ENCODE measurements at places on chromosomes 3 and 15. TPM values are rescaled to one million over a fixed set of nuclear protein-coding genes. Genes with fewer than 3 reads are reported as not detected.

- no peak overlapping the region for H3K4me3 ChIP-seq
- H3K36me3 ChIP-seq, result no peaks in the 10 kb centered on the region
These were observed 164.1 kb upstream of the SLCO3A1 start for GRCh38 chr15:91689377-91689776.

DNA sequence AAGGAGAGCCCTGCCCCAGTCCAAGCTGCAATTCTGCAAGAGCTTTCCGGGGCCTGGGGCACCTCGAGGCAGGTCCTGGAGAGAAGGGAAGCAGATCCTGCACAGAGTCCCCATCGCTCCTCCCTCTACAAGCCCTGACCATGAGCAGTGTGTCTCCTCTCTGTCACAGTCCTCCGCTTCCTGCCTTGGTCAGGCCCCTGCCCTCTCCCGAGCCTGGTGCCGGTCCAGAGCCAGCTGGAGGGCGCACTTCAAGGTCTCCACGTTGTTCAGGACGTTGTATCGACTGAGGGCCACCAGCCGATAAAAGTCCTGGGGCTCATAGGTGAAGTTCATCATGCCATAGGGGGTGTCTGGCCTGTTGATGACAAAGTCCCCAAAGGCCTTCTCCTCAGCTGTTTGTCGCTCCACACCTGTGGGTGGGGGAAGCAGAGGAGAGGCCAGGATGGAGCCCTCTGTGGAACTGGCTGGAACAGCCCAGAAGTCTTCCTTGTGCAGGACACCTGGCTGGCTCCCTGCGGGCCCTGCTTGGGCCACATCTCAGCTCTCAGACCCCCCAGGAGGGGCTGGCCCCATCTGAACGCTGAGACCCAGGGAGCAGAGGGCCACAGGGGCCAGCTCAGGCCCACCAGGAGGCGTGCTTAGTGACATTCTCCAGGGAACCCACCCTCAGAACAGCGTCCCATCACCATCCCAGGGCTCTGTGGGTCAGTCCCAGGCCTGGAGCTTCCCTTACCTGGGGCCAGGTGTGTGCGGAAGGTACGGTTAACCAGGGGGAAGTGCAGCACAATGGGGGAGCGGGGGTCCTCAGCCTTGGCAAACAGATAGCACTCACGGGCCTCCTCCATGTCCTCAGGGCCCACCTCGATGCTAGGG, 14.4 kb downstream of the PLA2G4F start:
- peaks cover 25% of the 10 kb centered on the region for H3K27me3 ChIP-seq
- DNase-seq, result peak; percentile 69

DNA sequence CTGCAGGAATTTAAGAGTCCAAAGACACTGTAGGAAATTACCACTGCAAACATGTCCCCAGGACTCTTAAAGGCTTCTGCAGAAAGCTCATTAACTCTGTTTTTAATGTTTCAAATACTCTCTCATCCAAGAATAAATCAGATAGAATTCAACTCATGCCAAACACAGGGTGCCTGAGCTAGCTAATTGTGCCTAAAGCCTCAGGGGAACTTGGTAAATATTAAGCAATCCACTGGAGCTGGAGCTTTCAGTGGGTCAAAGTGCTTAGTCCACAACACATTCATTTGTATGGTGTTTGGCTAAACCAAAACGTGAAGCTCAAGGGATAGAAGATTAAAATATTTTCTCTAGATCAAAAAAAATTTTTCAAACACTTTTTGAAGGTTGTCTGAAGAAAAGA, 131.4 kb downstream of the THRB start:
- H3K27me3 ChIP-seq, result no peaks in the 10 kb centered on the region
- no peak overlapping the region for H3K27ac ChIP-seq
- no peak for DNase-seq
- peaks cover 40% of the 10 kb centered on the region for H3K4me1 ChIP-seq
- H3K36me3 ChIP-seq, result no peaks in the 10 kb centered on the region

- H3K4me1 ChIP-seq, result peaks cover 74% of the 10 kb centered on the region
- H3K4me3 ChIP-seq, result no peak overlapping the region
- peak overlapping the region; percentile 72 for H3K27ac ChIP-seq
- no peaks in the 10 kb centered on the region for H3K27me3 ChIP-seq
These were observed 60.2 kb downstream of the CORO2B start for GRCh38 chr15:68638953-68639515.

ADAMTS9 gene
- total RNA-seq, result 4.6 TPM
